ENCODE measurements at places on chromosomes 1 and 21.

- no peak for DNase-seq
Measured at GRCh38 chr1:231883382-231883781, 256.8 kb downstream of the DISC1 start.

DNA sequence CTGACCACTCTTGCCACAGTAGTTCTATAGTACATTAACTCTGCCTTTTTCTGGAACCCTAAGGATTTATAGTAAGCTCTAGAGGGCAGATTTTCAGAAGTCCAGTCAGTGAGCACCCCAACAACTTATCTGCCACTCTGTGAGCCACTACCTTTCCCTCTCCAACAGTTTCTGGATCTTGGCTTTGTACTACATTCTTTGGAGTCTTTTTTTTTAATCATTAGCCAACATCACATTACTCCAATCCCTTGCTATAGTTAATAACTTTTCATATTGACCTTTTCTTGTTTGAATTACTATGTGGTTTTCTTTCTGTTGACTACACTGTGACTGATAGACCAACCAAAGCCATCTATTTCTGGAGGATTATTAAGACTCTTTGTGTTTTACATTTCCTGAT, 1596.7 kb upstream of the PRMT6 start:
- no peak for DNase-seq

DNA sequence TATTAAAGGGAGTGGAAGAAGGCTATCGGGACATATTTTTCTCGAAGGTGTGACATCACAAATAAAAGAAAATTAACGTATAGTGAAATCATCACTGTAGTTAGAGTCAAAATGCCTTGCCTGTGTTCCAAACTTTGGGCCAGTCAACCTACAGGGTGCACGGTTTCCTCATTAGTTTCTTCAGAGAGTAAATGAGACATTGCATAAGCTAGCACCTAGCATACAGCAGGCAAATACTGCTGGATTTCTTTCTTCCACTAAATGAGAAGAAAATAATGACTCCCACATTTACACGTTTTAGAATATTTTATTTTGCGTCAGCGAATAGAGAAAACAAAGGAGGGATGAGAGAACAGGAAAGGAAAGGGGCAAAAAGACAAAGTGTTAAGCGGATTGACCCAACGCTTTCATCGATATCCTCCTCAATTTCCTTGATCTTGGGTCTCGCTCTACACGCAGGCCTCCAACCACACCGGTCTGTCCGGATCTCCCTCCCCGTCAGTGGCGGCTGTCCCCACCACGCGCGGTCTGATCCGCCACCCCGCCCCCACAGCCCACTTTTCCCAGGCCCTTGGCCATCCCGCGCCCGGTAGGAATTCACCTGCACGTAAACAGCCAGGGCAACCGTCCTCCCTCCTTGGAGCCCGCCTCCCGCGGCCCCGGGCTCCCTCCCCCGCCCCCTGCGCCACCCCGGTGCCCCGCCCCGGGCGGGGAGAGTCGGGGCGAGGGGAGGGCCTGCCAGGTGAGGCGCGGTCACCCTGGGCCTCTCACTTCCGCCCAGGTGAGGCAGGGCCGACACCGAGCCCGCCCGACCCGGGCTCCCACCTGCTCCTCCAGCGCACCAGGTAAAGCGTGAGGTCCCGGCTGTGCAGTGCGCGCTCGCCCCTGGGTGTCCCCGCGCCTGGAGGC, at the start of gene PATJ:
Gene PATJ (plus strand): TSS at position 770 of the 909 bp plus-strand sequence. CDS start 20,413 bp downstream, outside the sequence.
- DNase-seq, result no peak

GRCh38 chr1:116666187-116667077, 1.1 kb downstream of the IGSF3 start:
- DNase-seq, result no peak

- DNase-seq, result no peak
Measured at GRCh38 chr1:12745992-12746323, at the start of gene CFAP107. TSS of gene CFAP107 (plus strand) at chr1:12746200. CDS start at chr1:12746431, 231 bp downstream.

GRCh38 chr1:76587212-76587611, 280.1 kb upstream of the ST6GALNAC5 start:
- DNase-seq, result no peak

DNA sequence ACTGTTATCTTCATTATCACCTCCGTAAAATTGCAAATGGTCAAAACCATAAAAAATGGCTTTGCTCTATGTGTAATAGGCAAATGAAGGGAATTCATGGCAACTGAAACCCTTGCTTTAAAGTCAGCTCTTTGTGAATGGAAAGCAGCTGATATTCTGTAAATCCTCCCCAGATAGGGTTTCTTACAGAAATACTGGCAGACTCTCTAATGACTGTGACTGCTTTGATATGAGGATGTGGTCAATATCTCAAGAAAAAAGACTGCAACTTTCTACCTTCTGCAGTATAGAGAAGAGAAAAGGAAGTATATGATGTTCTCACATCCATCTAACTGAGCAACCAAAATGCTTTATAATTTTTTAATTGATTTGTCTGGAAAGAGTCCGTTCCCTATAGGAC, 193.1 kb downstream of the ST6GALNAC3 start:
- no peak for DNase-seq

- DNase-seq, result no peak
Measured at GRCh38 chr1:11651017-11651416, 3.2 kb downstream of the FBXO2 start.

DNA sequence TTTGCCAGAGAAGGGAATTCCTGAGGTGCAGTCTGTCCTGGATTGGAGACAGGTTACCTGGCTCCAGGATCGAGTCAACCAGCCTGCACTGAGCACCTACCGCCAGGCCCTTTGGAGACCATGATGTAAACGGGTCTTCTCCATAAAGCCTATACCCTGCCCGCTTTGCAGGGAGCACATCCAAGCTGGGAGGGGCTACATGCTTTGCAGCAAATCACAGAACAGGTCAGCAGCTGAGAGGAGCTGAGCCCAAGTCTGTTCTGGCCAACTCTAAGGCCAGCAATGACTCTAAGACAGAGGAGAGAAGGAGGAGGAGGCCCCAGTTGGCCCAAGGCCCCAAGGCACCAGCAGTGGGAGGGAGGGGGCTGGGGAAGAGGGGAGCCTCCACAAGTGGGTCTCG, 15.5 kb upstream of the RSPO1 start:
- no peak for DNase-seq

DNA sequence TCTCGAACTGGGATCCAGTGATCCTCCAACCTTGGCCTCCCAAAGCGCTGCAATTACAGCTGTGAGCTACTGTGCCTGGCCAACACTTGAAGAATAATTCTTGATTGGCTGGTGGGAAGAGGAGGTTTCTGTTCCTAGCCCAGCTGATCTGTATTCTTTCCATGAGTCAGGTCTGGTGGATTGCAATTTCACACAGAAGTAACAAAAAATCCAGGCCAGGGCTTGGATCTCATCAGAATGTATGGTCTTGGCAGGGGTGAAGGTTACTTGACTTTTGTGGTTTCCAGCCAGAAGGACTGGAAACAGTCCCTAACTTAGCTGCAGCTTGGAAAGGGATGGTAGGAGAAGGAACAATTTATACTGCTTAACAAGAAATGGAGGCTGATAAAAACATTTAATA, 5.1 kb upstream of the HP1BP3 start:
- DNase-seq, result no peak

DNA sequence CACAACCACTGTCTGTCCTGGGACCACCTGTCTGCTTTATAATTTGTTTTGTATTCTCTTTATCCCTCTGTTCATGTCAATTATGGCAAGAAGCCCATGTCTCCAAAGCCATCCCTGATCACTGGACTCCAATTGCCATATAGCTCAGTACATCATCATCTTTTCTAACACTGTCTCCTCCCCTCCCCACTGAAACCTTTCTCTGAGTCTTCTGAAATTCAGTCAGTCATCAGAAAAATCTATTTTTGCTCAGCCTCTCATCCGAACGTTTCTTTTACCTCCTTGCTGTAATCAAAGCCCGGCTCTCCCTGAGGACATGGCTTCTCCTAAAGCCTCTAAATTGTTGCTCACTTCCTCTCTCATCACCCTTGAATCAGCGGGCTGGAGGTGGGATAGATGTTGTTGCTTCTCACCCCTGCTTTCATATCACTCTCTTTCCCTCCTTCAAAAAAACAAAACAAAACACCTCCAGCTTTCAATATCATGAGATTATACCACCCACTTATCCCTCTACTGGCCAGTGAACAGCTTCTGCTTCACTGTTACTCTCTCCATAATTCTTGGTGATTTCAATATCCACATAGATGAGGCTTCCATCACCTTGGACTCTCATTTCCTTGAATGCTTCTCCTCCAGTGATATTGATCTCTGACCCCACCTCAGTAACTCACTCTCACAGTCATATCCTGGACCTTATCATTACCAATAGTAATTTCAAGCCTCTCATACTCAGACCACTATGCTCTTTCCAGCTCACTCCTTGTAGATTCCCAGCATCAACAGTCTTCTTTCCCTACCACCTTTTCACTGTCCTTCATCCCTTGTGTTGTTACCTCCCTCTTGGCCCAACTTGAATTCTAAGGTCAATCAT, 27.8 kb downstream of the RAB3B start:
- DNase-seq, result no peak

GRCh38 chr1:181013144-181013543, 9.5 kb downstream of the STX6 start:
- DNase-seq, result no peak

GRCh38 chr1:179872558-179872957, 5.0 kb downstream of the TOR1AIP2 start:
- DNase-seq, result no peak

DNA sequence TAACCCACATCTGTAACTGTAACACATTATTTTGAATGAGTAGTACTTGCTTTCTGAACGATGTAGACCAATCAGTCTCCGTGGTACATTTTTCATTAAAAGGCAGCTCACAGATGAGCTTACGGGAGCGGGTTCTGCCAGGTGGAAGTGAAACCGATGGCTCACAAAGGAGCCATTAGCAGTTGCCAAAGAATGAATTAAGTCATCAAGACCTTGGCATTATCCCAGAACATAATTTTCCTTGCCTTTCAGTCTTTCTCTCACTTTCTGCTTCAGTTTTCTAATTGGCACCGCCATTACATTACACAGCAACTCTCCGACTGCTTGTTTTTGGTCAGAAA, 33.5 kb upstream of the UTS2 start:
- peak; percentile 72 for DNase-seq

DNA sequence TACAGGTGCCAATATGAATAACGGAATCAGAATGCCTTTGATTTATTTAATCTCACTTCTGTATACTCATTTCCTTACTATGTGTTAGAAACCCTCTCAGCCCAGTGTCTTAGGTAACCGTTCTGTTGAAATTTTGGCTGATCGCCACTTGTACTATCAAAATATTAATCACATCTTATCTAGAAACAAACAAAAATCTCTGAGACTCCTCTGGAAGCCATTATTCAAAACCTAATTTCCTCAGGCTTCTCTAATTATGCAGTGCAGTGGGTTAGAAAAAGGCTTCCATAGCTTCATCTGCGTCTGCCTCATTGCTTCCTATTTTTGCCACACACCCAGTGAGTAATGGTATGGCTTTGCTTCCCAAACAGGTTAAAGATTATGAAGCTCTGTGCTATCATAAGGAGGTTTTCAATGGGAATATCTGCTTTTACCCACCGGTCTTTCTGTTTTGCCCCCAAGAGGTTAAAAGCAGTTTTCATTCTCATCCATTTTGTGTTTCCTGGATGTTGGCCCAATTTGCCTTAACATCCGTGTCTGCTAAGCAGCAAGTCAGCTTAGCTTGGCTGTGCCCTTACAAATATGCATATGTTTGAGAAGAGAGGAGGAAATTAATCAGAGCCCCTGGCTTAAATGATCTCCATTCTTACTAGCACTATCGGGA, 129.6 kb downstream of the RYR2 start:
- DNase-seq, result no peak

DNA sequence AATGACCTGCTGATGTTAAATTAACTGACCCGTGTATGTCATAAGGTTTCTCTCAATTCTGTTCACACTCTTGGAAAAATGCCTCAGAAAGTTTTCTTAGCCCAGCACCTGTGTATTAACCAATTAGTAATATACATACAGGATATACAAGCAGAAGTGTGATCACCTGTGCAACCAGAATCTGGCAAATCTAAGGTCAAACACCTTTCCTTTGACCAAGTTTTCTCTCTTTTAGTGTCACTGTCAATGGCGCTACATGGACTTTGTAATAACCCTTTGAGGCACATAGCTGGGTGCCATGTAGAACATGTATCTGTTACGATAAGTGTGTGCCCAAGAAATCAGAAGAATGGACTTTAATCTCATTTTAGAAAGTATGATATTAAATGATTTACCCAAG, 1.1 kb downstream of the NCSTN start:
- DNase-seq, result no peak

- DNase-seq, result no peak
Measured at GRCh38 chr1:222794656-222795474, 20.0 kb upstream of the DISP1 start.

DNA sequence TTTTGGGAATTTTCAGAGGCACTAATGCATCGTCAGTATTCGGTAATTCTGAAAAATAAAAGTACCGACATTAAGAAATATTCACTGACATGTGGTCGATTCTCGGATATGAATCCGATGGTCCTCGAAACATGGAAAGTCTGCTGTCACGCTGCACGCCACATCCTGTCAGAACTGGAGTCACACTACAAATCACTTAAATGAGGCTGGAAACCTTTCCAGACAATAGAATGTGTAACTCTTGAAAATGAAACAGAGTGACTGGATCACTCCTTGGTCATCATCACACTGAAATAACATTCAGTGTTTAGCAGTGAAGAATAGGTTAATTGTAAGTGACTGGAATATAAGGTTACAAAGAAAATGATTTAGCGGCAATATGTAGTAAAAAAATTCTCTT, 620.1 kb upstream of the ADAMTS5 start:
- DNase-seq, result no peak

DNA sequence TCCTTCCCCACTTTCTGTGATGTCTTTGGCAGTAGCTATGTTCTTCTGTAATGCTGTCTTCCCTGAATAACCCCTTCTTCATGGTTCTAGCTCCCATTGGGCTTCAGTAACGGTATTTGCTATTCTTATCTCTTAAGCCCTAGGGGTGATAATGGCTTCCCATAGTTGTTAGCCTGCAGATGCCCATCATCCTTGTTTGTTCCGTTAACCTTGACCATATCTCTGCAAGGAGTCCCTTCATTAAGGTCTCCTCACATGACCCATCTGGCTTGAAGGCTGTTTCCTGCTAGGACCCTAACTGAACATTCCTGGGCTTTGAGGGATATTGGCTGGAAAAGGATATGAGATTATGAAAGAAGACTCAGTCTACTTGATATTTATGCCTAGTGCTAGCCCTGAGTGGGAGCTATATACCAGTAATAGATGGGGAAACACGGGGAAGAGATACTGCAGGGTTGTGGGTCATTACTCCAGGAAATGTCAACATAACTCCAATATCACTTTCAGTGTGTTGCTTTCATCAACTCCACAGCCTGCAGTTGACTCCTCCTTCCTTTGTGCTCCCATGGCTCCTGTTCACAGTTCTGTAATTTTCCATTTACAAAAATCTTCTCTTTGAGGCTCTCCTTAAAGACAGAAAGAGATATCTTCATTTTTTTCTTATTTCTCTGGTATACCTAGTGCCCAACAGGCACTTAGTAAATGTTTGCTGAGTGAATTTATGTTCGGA, 2.5 kb downstream of the MR1 start:
- DNase-seq, result no peak

DNA sequence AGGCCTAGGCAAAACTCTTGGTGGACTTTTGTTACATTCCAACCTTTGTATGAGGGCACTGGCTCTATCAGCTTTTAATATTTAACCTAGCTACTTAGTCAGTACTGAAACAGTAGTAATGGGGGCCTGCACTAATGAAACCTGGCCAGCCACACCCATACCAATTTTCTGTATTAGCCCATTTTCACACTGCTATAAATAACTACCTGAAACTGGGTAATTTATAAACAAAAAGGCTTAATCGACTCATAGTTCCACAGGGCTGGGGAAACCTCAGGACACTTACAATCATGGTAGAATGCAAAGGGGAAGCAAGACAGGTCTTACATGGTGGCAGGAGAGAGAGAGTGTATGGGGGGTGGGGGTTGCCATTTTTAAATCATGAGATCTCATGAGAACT, 245.7 kb upstream of the RGS18 start:
- no peak for DNase-seq

Data from NCI-H1436 treated with DMSO at 0.1 percent for 48 hours (cell line).